CD8-positive, alpha-beta memory T cell (primary cell): ENCODE measurements at places on chromosomes 2 and 18.

DNA sequence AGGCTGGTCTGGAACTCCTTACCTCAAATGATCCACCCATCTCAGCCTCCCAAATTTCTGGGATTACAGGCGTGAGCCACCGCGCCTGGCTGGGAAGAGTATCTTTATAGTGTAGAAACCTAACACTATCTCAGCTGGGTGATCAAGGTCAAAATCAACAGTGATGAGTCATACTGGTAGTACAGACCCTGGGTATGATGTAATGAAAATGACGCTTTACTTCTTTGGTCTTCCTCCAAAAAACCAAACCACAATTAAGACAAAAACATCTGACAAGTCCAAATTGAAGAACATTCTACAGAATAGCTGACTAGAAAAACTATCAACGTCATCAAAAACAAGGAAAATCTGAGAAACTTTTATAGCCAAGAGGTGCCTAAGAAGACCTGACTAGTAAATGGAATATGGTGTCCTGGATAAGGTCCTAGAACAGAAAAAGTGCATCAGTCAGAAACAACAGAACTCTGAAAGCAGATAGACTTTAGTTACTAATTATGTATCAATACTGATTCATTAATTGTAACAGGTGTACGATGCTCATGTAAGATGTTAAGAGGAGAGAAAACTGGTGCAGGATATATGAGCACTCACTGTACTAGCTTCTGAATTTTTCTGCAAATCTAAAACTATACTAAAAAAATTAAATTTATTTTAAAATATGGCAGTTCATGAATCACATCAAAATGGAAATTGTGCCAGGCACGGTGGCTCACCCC lies 25.4 kb downstream of the PDCL3 start:
- peak; percentile 52 for DNase-seq

- DNase-seq: no peak
Measured at GRCh38 chr2:141468761-141469160, 662.1 kb downstream of the LRP1B start.

DNA sequence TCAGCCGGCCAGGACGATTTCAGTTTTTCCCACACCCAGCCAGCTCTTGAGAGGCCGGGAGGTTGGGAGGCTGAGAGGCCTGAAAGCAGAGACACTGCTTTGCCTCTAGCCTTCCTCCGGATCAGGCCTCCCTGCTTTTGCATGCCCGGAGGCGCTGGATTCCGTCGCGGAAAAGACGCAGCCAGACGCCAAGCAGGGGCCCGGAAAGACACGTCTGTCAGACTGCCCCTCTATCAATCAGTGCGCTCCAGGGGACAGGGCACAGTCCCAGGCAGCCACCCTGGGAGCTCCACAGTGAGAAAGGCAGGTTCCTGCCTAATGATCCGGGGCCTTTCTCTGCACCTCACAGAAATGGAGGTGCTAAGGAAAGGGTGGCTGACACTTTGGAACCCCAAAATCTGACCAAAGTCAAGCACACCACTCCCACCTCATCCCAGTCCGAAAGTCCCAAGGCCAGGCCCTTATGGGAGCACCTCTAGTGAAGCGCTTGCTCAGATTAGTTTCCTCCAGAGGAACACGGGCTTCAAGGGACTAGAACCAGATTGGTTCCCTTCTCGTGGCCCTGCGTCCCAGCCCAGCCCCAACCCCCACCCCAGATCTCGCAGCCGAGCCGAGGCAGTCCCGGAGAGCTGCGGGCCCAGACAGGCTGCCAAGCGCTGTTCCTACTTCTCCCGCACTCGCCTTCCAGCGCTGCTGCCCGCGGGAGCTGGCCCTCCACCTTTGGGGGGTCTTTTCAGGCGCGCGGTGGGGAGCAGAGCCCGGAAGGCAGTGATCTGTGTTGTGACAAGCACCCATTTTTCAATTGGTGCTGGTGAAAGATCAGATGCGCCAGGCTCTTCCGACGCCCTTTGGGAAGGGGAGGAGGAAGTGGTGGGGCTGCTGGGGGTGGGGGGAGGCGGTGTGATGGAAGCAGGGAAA lies 5.0 kb downstream of the DLX1 start:
- DNase-seq: no peak

DNA sequence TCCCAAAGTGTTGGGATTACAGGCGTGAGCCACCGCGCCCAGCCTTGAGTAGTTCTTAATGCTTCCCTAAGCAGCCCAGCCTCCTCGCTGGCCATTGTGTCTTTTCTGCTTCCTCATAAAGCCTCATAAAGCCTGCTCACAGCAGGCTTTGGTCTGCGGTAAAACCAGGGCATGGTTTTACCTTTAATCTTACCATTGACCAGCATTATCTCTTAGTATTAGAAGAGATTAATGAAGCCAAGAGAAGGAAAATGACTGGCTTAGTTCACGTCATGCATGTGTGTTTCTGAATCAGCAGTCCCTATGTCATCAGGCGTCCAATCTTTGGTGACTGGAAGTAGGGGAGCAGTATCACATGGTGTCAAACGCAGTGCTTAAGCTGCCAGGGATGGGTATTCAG lies 14.9 kb upstream of the CDCA7 start:
- DNase-seq: no peak

- no peak for DNase-seq
Measured at GRCh38 chr18:51278045-51278649, 80.7 kb upstream of the MEX3C start.

DNA sequence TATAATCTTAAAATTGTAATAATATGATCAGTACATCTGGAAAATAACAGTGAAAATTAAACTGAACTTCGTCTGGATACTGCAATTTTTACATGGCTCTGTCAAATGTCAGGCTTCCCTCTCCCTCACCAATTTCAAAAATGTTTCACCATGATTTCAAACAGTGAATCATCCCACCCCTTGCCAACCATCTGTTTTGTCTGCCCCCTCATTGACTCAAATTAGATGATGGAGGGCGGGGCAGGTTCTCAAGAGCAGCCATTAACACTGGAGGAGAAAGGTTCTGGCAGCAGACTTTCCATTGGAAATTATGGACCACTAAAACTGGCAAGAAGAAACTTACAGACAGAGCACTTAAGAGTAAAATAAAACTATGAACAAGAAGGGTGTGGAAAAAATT lies 1195.7 kb upstream of the ZEB2 start:
- DNase-seq: no peak

DNA sequence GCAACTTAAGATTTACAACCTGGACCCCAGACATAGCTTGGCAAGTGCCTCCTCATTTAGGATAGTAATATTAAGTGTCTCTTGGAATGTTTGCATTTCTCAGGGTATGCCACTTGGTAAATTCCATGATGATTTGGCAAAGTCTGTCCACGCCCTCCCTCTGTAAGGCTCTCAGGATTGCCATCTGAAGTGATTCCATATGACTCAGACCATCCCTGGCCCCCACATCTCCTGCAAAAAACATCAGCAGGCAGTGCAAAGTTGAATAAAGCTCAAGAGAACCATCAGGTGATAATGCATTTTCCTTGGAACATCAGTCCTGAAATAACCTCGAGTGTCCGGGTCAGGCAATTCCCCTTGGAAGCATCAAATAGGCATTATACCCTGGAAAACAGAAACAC lies 27.1 kb upstream of the PIEZO2 start:
- no peak for DNase-seq

DNA sequence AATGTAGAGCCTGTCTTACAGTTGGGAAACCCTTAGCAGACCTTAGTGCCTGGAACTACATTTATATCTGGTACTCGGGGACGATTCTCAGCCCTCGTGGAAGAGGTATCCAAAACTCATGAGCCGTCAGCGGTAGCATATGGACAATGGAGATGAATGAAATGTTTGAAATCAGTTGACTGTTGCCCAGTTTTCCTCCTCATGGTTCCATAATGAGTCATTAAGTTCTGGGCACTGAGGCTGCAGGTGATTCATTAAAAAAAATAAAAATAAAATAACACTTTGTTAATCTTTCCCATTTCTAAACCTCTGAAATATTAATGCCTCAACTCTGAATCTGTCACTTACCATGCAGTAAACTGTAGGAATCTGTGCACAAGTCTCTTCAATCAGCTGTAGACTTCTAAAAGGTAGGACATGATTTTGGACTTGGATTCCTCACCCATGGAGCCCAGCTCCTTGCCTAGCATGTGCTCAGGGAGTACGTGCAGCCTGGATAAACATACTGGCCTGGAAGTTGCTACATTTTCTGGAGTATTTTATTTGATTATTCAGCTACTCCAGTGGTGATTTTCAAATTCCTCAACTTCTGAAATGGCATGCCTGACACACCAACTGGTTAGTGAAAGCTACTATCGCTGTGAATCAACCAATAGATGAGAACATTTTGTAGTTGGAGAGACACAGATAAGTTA lies 979.2 kb downstream of the CNTNAP5 start:
- no peak for DNase-seq

DNA sequence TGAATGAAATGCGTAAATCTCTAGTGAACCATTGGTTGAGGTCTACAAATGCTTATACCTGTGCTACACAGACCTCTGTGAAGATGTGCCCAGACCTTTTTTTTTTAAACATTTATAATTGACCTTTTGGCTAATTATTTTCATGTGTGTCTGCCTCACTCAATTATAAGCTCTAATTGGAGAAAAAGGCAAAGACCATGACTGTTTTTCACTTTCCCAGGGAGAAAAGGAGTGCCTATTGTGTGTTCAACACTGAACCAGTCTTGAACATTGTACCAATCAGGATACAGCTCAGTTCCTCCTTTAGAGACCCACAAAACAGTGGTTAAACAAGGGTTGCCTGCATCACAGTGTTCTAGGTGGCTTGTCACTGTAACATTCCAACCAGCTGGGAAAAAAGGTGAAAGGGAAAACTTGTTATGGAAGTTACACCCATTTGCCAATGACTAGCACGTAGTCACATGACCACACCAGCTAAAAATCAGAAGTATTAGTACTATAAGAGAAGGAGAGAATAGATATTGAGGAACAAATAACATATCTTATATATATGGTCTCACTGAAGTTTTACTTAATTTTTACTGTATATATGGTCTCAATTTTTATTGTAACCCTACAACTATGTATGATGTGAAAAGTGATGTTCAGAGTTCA lies 13.4 kb downstream of the TANK start:
- no peak for DNase-seq

DNA sequence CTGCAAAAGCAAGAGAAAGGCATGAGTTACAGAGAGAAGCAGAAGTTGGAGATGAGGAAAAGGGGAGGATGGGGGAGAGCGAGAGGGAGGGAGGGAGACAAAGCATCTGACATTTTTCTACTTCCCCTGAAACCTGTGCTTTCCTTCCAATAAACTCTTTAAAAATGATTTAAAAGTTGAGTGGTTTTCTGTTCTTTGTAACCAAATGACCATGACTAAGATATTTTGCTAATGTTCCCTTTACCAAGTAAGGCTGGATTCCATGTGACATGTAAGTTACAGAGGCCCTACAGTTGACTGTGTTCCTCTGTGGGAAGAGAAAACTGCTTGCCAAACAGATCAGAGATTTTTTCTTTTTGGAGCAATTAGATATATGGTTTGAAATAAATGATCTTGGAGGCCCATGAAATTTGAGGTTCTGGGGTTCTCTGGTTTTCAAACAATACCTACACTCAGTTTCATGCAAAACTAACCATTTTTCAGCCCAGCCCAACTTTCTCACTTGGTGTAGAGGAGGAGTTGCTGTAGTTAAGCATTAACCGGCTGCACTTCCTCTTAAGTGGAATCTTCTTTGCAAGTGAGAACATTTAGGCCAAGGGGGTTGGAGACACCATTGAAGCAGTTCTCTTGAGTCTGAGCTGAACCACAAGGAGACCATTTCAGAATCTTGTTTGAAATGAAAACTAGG lies 34.5 kb downstream of the INSIG2 start:
- DNase-seq: no peak

DNA sequence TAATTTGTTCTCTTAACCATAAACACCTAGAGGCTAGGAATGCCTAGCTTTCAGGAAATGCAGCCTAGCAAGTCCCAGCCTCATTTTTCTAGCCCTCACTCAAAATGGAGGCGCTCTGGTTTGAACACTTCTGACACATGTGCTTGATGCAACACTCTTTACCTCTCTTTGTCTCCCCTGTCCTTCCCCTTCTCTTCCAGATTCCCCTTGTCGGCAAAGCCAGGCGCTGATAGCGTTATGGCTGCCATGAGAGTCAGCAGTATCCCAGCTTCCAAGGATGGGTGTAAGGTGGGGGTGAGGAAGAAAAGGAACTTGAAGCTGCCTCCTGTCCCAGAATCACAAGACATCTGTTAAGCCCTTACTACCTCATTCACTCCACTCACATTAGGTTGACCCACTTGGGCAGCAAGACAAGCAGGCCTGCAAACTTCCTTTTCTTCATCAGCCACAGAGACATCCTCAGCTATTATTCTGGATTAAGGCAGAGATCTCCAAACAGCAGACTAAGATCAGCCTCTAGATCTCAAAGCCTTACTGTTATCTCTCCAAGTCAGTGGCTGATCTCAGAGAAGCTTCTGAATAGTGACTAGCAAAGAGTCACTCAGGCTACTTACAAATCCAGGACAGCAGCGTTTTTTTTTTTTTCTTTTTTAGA lies 1.9 kb upstream of the ST3GAL5 start:
- no peak for DNase-seq

- no peak for DNase-seq
Measured at GRCh38 chr2:39834426-39834825, 55.4 kb upstream of the THUMPD2 start.

DNA sequence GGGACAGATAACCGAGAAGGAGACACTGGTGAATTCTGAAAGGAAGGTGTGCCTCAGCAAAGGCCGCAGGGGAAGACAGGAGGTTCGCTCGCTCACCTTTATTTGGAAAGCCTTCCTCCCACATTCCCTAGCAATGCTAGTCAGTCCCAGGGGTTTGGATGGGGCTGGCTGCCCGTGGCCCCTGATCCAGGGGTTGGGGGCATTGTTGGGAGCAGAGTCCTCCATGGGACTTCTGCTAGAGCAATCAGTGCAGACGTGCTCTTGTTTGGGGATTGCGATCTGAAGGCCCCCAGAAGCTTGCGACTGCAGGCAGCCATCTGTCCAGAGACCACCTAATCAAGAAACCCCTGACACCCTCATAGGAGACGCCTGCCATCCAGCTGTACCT lies 6.0 kb upstream of the CYP27C1 start:
- no peak for DNase-seq

- no peak for DNase-seq
Measured at GRCh38 chr2:198102120-198102519, 297.7 kb downstream of the PLCL1 start.

DNA sequence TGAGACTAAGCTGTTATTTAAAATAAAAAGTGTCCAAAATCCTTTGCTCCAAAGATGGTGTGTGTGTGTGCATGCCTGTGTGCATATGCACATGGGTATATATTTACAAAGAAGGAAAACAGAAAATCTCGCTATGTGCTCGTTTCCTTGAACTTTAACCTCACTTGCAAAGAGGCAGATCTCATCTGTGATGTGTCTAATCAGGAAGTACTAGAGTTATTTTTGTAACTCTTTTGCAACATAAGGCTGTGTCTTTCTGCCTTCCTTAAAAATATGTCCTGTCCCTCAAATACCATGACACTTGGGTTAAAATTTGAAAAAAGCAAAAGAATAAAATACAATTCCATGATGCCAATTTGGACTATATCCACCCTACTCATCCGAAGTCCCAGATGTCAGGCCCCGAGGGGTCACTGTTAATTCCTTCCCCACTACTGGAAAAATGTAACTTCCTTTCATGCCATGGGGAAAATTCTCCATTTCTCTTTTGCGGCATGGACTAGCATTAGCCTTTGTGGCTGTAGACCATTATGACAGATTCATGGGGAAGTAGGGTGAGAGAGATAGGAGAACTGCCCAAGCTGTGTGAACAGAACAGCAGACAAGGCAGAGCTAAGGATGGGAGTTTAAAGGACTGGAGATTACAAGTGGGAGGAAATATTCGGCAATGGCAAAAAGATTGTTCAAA lies 191.3 kb downstream of the MYO1B start:
- no peak for DNase-seq

GRCh38 chr2:101442667-101443061 lies 32.2 kb downstream of the RFX8 start:
- DNase-seq: no peak
